Activated CD8-positive, alpha-beta memory T cell treated with anti-CD3 and anti-CD28 coated beads, Interleukin-2, amount 10 ng/mL, durations not matched to agents 7 days and 5 days (primary cell): ENCODE measurements at places on chromosomes 3 and 15. TPM values are rescaled to one million over a fixed set of nuclear protein-coding genes. Genes with fewer than 3 reads are reported as not detected.
A peak's percentile ranks its signal among the peaks of the same experiment; 100 is the strongest.

The KCTD6 gene
- 7.0 TPM for total RNA-seq

DNA sequence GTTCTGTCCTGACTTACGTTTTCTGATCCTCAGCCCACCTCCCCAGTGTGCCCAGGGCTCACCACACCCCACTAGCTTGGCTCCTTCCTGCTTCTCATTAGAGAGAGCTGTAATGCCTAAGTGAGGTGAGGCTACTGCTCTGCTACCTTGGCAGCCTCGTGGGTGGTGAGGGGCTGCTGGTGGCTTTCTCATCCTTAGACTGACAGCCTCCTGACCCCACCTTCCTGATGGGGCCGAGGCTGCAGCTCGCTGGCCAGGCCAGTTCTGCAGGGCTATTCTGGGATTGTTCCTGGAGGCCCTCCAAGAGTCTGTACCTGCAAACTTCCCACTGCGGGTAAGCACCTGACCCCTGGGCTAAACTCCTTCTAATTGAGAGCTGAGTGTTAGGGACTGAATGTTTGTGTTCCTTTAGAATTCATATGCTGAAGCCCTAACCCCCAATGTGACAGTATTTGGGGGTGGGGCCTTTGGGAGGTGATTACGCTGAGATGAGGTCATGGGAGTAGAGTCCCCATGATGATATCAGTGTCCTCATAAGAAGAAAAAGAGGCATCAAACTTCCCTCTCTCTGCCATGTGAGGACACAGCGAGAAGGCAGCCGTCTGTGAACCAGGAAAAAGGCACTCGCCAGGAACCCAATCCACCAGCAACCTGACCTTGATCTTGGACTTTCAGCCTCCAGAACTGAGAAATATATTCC, 38.1 kb upstream of the IQSEC1 start:
- peaks cover 4% of the 10 kb centered on the region for H3K27me3 ChIP-seq
- no peak overlapping the region for H3K27ac ChIP-seq
- H3K4me1 ChIP-seq: peaks cover 5% of the 10 kb centered on the region
- H3K36me3 ChIP-seq: no peaks in the 10 kb centered on the region
- H3K4me3 ChIP-seq: no peak overlapping the region

The GPR160 gene
- 3.6 TPM for total RNA-seq

The CCDC54 gene
- not detected for total RNA-seq

The ANKDD1A gene
- 13.4 TPM for total RNA-seq

DNA sequence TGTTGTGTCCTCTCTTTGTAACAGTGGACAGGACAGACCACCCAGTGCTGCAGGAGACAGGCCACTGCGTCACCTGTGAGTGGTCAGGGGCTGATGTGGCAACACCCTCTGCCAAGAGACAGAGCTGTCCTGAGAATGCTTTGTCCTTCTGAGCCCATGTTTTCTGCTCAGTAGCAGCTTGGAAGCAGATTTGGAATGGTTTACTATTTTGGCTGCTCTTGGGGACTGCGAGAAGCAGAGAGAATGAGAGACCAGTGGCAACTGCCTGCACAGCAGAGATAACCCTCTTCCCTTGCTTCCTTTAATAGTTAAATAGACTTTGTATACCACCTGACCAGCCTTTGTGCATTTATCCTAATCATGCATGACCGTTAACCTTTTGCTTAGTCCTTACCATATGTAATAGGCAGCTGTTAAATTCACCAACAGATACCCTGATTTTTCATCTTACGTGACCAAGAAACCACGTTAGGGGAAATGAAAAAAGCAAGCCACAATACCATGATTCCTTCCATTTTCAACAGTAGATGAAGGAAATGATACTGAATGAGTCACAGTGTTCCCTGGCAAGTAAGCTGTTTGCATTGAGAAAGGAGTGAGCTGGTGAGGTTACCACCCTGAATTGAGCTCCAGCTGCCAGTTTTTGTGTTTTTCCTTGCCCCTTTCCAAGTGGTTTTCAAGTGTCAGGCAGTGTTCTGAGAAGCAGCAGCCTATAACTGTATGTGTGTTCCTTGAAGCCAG, 35.5 kb downstream of the B3GALNT1 start:
- H3K27ac ChIP-seq: no peak overlapping the region
- H3K36me3 ChIP-seq: peaks cover 3% of the 10 kb centered on the region
- H3K4me3 ChIP-seq: no peak overlapping the region

GRCh38 chr3:45210308-45211041, 15.6 kb downstream of the TMEM158 start:
- H3K4me3 ChIP-seq: no peak overlapping the region
- no peak overlapping the region for H3K27ac ChIP-seq
- DNase-seq: peak; percentile 88
- H3K27me3 ChIP-seq: peaks cover 31% of the 10 kb centered on the region
- H3K4me1 ChIP-seq: peaks cover 36% of the 10 kb centered on the region
- H3K36me3 ChIP-seq: no peaks in the 10 kb centered on the region

DNA sequence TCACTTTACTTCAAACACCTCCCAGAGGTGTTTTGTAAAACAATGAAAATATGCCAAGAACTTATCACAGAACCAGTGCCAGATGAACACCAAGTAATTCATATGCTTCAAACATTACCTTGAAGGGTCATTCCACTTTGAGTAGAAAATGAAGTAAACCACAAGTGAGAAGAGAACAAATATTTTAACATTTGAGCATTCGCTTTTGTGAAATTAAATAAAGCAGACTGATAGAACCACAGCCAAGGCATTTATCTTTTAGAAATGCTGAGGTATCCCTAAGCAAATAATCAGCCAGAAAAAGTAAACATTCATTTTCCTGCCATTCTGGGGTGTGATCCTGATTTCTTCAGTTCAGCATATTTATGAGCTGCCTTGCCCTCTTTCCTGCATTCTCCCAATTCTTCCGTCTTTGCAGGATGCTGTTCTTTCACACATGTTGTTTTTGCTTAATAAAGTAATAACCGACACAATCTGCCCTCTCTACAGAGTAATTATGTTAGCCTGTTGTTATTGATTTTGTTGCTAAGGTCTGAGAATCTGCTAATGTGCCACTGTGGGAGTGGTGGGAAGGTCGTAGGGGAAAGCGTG, 235.6 kb upstream of the TGFBR2 start:
- peaks cover 7% of the 10 kb centered on the region for H3K36me3 ChIP-seq
- H3K27me3 ChIP-seq: peaks cover 6% of the 10 kb centered on the region
- H3K4me3 ChIP-seq: no peak overlapping the region
- H3K27ac ChIP-seq: no peak overlapping the region

The TM4SF4 gene
- not detected for total RNA-seq

DNA sequence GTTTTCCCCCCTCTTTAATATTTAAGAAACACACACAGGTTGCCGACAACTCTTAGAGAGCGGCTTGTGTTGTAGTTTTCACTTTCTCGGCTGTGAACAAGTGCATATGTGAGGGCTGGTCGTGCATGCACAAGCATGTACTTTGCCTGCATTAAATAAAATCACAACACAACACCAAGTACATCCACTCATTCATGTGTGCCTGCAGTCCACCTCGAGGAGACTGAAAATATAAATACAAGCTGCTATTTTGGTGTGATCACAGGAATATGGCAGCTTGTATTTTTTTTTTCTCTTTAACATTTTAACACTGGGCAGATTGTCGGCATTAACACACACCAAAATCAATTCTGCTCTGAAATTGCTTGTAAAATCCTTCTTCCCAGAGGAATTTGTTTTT, 346.4 kb downstream of the TBC1D5 start:
- DNase-seq: no peak
- H3K4me3 ChIP-seq: no peak overlapping the region
- H3K36me3 ChIP-seq: peaks cover 26% of the 10 kb centered on the region
- H3K27ac ChIP-seq: no peak overlapping the region

DNA sequence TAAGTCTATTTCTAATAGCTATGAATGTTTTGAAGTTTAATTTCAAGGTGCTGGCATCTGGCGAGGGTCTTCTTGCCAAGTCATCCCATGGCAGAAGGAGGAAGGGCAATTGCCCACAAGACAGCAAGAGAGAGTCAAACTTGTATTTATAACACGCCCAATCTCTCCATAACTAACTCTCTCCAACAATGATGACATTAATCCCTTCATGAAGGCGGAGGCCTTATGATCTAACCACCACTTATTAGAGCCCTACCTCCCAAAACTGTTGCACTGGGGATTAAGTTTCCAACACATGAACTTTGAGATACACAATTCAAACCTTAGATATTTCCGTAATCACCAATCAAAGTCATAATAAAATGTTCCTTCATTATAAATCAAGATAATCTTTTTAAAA, 406.9 kb downstream of the CNTN6 start:
- H3K27me3 ChIP-seq: no peaks in the 10 kb centered on the region
- no peaks in the 10 kb centered on the region for H3K36me3 ChIP-seq
- no peaks in the 10 kb centered on the region for H3K4me1 ChIP-seq
- H3K27ac ChIP-seq: no peak overlapping the region

DNA sequence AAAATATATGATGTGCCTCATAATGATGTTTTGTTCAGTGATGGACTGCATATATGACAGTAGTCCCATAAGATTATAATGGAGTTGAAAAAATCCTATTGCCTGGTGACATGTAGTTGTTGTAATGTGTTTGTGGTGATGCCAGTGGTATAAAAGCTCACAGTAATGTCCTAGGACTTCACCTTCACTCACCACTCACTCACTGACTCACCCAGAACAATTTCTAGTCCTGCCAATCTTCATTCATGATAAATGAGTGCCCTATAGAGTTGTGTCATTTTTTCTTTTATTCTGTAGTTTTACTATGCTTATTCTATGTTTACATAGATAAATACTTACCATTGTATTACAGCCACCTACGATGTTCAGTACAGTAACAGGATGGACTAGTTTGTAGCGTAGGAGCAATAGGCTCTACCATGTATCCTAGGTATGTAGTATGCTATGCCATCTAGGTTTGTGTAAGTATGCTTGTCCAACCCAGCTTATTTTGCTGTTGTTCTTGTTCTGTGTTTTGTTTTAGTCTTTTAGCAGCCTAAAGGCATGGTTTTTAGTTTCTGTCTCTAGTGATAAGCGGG, 88.5 kb upstream of the LRRFIP2 start:
- H3K4me1 ChIP-seq: peaks cover 11% of the 10 kb centered on the region
- H3K36me3 ChIP-seq: peaks cover 27% of the 10 kb centered on the region
- no peaks in the 10 kb centered on the region for H3K27me3 ChIP-seq
- no peak overlapping the region for H3K27ac ChIP-seq

The GABRB3 gene
- total RNA-seq: not detected

The PROS1 gene
- total RNA-seq: 0.84 TPM

GRCh38 chr15:88012233-88012632, 244.3 kb downstream of the NTRK3 start:
- H3K36me3 ChIP-seq: no peaks in the 10 kb centered on the region
- H3K27ac ChIP-seq: no peak overlapping the region
- no peak overlapping the region for H3K4me3 ChIP-seq
- DNase-seq: no peak
- no peaks in the 10 kb centered on the region for H3K27me3 ChIP-seq

- no peaks in the 10 kb centered on the region for H3K27me3 ChIP-seq
- no peak for DNase-seq
- no peak overlapping the region for H3K27ac ChIP-seq
- H3K36me3 ChIP-seq: no peaks in the 10 kb centered on the region
- H3K4me3 ChIP-seq: no peak overlapping the region
These were observed 602.3 kb upstream of the SUCLG2 start for GRCh38 chr3:68256635-68257223.

The DUOXA2 gene
- not detected for total RNA-seq

- H3K27me3 ChIP-seq: peaks cover 24% of the 10 kb centered on the region
- H3K36me3 ChIP-seq: no peaks in the 10 kb centered on the region
- no peak overlapping the region for H3K4me3 ChIP-seq
- peak; percentile 68 for DNase-seq
- H3K27ac ChIP-seq: no peak overlapping the region
These were observed 39.7 kb downstream of the GLDN start for GRCh38 chr15:51380999-51381806.

DNA sequence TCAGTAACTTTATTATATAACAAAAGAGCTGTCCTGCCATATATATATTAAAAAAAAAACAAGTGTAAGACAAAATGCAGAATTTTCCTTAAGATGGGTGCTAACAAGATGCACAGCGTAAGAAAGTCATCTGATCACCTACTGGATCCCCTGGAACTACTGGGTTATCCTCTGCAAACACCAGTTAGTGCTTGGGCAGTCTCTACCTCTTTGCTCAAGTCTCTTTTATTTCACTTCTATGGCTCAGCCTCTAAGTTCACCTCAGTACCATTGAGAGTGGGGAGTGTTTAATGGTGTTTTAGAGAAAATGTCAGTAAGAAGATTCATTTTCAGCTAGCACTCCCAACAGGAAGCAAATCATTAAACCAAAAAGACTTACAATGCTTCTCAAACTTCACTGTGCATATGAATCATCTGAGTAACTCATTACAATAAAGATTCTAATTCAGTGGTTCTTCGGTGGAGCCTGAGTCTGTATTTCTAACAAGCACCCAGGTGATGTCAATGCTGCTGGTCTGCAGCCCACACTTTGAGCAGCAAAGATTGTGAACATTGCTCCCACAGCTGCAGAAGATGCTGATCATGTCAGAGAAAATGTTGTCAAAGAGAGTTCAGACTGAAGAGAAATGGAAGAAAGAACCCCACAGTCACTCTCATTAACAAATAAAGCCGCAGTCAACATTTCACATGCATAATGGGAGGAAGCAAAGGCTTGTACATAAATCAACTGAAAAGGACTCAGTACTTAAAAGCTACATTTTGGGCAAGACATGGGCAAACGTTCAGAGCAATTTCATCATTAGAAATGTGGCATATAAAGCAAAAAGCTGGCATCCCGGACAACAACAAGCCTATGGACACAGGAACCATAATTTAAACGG, 227.1 kb upstream of the ATP11B start:
- H3K4me1 ChIP-seq: no peaks in the 10 kb centered on the region
- H3K27me3 ChIP-seq: no peaks in the 10 kb centered on the region
- no peak overlapping the region for H3K27ac ChIP-seq
- H3K36me3 ChIP-seq: no peaks in the 10 kb centered on the region

The CHRM5 gene
- total RNA-seq: not detected

The LEKR1 gene
- total RNA-seq: 1.1 TPM

GRCh38 chr3:32194653-32195052, 43.8 kb upstream of the CMTM8 start:
- peaks cover 10% of the 10 kb centered on the region for H3K27me3 ChIP-seq
- H3K27ac ChIP-seq: no peak overlapping the region
- no peaks in the 10 kb centered on the region for H3K4me1 ChIP-seq
- no peak for DNase-seq

- H3K27ac ChIP-seq: no peak overlapping the region
- H3K4me1 ChIP-seq: no peaks in the 10 kb centered on the region
These were observed 200.3 kb upstream of the UMPS start for GRCh38 chr3:124529826-124530571.
